ENCODE measurements at places on chromosomes 2 and 18. TPM values are rescaled to one million over a fixed set of nuclear protein-coding genes. Genes with fewer than 3 reads are reported as not detected.

The CYRIA gene
- 2.9 TPM for total RNA-seq

The NEDD4L gene
- total RNA-seq = 13.0 TPM

The TDRD15 gene
- total RNA-seq = not detected

The NYAP2 gene
- total RNA-seq = not detected

The TMEM247 gene
- not detected for total RNA-seq

The AOX1 gene
- total RNA-seq = 104 TPM

The PRKCE gene
- total RNA-seq = 5.9 TPM

The RAB17 gene
- 0.81 TPM for total RNA-seq

The TMEM169 gene
- total RNA-seq = not detected

The TRIP12 gene
- total RNA-seq = 95.4 TPM

The SNRPD1 gene
- 10.8 TPM for total RNA-seq

The UGT1A10 gene
- total RNA-seq = not detected

The TCF23 gene
- total RNA-seq = 0.10 TPM

The MEIS1 gene
- total RNA-seq = 8.1 TPM

The GAD1 gene
- not detected for total RNA-seq

The TMEM17 gene
- 0.69 TPM for total RNA-seq

The CHRNG gene
- total RNA-seq = not detected

The ICOS gene
- total RNA-seq = not detected

The TNFRSF11A gene
- 0.29 TPM for total RNA-seq

The EGR4 gene
- total RNA-seq = not detected

The CEBPZ gene
- total RNA-seq = 17.8 TPM

The SNORC gene
- 0.50 TPM for total RNA-seq

The RBKS gene
- total RNA-seq = 0.75 TPM

Measured in cardiac ventricle fibroblast (primary cell).